ENCODE measurements at places on chromosomes 3 and 15.

DNA sequence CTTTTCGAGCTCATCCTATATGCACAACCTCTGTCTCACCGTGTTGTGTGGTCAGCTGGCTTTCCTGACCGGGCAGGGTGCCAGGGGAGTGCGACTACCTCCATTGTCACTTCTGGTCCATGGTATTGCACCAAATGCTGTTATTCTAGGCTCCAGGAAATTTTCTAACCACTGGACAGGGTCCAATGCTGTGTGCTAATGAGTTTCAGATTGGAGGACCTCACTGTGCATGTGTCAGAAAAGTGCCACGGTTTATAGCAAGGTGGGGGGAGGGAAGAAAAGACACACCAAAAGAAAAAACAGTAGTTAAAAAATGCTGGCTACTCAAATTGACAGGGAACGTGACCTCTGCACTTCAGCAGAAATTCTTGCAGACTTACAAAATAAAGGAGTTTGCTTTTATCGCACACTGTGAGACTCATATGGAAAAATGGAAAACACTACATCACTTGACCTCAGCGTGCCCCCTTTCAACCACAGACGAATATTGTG is 480.1 kb downstream of the FOXP1 start:
- DNase-seq, result no peak

DNA sequence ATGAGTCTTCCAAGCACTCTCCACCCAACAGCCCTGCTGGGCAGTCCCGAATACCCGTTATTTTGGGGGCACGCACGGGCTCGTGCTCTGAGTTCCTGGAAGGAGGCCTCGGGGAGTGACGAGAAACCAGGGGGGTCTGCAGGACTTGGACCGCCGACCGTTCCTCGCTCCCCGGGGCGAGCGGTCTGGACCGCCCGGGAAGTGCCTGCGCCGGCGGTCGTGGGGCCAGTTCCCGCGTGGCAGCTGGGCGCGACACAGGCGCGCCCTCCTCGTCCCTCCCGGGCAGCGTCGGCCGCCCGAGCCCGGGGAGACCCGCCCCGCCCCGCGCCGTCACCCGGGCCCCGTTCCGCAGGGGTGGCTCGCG is 387 bp downstream of the GNB4 start:
- no peak for DNase-seq

DNA sequence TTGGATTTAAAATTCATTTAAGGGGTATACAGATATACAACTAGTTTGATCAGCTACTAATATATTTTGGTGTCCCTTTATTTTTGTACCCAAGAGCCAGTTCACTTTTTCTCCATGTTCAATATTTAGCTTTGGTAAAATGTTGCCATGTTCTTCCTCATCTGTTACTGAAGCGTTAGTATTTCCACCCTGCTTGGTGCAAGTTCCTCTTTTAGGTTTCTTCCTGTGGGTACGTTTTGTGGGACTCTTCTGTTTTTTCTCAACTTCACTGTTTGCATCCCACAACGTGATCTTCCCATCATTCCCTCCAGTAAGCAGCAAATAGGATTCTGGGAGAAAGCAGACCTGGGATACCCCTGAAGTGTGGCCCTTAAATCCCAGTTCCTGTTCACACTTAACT is 14.1 kb downstream of the WDR53 start:
- no peak for DNase-seq

DNA sequence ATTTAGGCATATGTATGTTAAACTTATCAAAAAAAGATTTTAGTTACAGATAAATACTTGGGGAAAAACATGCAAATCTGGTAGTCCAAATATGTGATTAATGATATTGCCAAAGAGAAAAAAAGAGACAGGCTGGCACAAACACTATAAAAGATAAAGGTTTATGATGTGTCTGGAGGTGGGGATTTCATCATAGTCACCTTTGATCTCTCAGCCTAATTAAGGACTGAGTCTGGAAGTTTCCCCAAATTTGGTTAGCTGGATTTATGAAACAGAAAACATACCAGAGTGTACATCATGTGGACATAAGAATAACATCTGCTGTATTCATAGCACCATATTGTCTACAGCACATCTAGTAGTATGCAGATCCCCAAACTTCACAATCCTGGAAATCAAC is 157.0 kb downstream of the FGF12 start:
- DNase-seq, result no peak

GRCh38 chr15:45653702-45654424 is 19.0 kb downstream of the SQOR start:
- peak; percentile 17 for DNase-seq

- DNase-seq, result no peak
These were observed 18.5 kb downstream of the PIK3CA start for GRCh38 chr3:179166561-179167201.

- no peak for DNase-seq
These were observed 2.9 kb downstream of the NRROS start for GRCh38 chr3:196642434-196642833.

DNA sequence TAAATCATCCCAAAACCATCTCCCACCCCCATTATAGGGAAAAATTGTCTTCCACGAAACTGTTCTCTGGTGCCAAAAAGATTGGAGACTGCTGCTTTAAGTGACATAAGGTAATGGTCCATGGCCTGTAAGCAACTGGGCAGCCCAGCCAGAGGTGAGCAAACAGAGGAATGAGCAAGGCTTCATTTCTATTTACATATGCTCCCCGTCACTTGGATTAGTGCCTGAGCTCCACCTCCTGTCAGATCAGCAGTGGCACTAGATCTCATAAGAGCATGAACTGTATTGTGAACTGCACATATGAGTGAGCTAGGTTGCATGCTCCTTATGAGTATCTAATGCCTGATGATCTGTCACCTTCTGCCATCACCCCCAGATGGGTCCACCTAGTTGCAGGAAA is 1159.8 kb upstream of the ALCAM start:
- DNase-seq, result no peak

- no peak for DNase-seq
These were observed 265.1 kb upstream of the COL8A1 start for GRCh38 chr3:99373088-99373845.

DNA sequence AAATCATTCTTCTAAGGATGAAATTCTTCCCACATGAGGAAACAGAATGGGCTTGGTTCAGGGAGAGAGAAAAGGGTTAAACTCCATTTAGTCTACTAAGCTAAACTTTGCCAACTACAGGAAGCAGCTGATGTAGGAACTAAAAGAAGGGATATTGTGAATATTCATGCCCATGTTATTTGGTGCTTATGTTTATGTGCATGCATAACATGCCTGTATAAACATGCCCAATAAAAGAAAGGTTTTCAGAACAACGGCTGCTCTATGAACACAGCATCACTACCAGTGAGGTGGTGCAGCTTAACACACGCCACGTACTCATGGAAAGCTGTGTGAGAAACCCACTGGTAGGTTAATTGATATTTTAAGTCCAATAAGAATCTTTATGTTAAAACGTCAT is 59.4 kb upstream of the VGLL4 start:
- DNase-seq, result no peak

DNA sequence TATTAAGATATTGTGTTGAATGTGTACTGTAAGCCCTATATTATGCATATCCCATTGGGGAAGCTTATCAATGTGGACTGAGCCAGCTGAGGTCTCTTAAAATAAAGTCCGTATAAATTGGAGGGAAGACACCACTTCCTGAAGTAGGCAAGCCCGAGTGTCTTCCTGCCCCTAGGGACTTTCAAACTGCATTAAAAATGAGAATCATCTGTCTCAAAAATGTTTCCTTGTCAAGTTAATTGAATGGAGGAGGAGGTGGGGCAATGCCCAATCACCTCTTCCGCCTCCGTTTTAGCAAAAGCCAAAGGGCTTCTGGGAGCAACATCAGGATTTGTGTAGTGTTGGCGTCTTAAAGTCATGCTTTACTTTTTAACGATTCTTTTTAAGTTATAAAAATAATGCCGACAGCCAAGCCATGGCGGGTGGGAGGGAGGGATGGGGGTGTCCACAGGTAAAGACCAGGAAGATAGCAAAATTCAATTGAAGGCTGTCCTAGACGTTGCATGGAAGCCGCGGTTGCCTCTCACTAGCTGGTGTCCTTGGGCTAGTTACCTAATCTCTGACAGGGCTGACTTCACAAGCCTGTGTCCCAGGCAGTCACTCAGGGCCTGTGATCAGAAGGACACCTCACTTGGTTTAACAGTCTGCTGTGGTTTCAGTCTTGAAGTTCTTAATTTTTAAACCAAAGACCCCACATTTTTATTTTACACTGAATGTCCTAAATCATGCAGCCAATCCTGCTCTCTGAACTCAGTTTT is 524.9 kb upstream of the PROK2 start:
- DNase-seq, result no peak

- DNase-seq, result no peak
These were observed 1036.6 kb downstream of the IGSF11 start for GRCh38 chr3:117998071-117998470.

DNA sequence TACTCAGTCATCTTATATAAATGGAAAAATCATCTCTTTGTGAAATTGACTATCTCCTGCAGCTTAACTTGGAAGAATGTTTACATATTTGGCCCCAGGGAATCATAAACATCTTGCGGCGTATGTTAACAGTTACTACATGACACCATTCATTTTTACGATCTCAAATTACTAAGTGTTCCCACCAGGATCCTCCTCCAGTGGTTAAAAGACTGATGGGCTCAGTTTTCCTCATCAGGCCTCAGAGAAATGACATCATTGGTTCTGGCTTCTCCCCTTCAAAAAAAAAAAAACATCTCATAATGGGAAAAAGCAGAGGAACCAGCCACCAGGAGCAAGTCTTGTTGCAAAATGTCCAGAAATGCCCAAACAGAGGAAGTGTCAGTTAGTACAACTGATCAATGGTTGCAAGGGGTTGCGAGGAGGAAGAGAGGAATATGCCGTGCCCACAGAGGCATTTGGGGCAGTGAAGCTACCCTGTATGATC is 70.5 kb upstream of the LIPC start:
- DNase-seq, result no peak

- DNase-seq, result no peak
These were observed 113.1 kb upstream of the SLC25A36 start for GRCh38 chr3:140828585-140828984.

GRCh38 chr3:150184426-150185071 is 213.9 kb upstream of the PFN2 start:
- DNase-seq, result no peak

DNA sequence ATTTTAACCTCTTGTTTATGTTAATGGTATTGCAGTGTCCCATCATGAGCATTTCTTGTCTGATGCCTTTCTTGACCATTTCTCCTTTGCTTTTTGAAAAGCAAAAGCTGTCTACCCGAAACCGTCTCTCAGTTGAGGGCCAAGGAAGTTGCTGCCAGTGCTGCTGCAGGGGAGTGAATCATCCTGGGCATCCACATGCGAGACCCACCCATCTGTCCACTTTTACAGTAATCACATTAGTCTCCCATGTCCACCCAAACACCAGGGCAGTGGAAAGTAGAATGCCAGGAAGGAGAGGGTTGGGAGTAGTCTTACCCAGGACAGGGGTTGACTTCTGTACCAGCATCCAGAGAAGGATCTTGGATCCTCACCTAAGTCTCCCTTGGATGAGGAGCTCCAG is 48.6 kb upstream of the TEX264 start:
- DNase-seq, result no peak
